NCI-H1048 (cell line): ENCODE measurements at places on chromosomes 1 and 21.

- DNase-seq: no peak
These were observed at the start of gene LAPTM5 for GRCh38 chr1:30757352-30758120. Gene LAPTM5 (minus strand): TSS chr1:30757774. CDS start chr1:30757745, 29 bp downstream.

- DNase-seq: no peak
These were observed 14.4 kb upstream of the POU2F1 start for GRCh38 chr1:167206166-167206835.

GRCh38 chr1:229133151-229133550 is 137.8 kb upstream of the RAB4A start:
- DNase-seq: no peak

GRCh38 chr1:97145321-97145956 is 423.9 kb downstream of the PTBP2 start:
- DNase-seq: no peak

GRCh38 chr1:182823220-182823619 is 15.9 kb upstream of the DHX9 start:
- no peak for DNase-seq

DNA sequence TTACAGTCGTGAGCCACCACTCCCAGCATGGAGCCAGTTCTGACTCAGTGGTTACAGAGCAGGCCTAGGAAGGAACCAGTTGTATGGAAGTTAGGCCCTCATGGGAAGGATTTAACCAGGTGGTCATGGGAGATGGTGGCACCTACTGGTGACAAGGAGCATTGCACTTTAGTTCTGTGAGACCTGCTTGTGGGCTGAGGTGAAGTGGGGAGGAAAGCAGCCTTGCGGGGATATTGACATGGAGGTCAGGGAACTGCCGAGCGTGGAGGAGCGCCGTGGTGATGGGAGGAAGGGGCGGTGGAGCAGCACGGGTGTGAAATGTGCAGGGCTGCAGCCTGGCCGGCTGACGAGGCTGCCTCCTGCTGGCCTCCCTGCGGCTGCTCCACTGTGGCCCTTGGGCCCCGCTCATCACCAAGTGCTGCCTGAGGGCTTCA is 100.4 kb downstream of the GALNT2 start:
- DNase-seq: no peak

- no peak for DNase-seq
These were observed 357.4 kb downstream of the LMO4 start for GRCh38 chr1:87686136-87686495.

DNA sequence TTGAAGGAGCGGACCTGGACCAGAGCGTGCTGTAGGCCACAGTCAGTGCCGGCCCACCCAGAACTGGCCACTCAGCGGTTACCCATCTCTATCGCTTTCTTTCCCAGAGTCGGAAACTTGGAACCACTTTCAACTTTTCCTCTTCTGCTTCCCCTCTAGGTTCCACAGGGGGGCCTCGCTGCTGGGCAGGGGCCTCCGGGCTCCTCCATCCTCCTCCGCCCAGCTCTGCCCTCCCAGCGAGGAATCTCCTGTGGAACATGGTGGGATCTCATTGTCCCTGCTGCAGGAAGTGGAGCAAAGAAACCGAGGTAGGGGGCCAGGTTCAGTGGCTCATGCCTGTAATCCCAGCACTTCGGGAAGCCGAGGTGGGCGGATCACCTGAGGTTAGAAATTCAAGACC is 139.2 kb downstream of the ETS2 start:
- no peak for DNase-seq

- DNase-seq: peak; percentile 22
These were observed 3.2 kb upstream of the NPL start for GRCh38 chr1:182786223-182786994.

DNA sequence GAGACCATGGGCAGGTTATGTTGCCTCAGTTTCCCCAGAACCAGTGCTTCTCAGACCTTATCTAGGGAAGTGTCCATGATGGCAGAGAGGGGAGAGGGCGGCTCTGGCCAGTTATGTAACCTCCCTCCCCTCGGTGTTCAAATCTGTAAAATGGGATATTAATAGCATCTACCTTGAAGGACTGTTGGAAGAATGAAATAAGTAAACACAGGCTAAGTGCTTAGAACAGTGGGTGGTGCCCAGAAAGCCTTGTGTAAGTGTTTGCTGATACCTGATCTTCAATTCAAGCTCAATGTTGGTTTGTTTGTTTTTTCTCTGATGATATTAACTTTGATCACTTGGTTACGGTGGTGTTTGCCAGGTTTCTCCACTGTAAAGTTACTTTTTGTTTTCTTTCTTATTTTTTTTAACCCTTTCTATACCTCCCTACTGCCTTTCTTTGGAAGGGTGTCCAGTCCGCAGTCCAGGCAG is 34.9 kb downstream of the EPHA2 start:
- no peak for DNase-seq

GRCh38 chr1:46622344-46622743 is 5.7 kb upstream of the MOB3C start:
- DNase-seq: no peak

- DNase-seq: no peak
These were observed 101.7 kb downstream of the NAV1 start for GRCh38 chr1:201640624-201641023.

- no peak for DNase-seq
These were observed 613.8 kb downstream of the KIF26B start for GRCh38 chr1:245768596-245768995.

DNA sequence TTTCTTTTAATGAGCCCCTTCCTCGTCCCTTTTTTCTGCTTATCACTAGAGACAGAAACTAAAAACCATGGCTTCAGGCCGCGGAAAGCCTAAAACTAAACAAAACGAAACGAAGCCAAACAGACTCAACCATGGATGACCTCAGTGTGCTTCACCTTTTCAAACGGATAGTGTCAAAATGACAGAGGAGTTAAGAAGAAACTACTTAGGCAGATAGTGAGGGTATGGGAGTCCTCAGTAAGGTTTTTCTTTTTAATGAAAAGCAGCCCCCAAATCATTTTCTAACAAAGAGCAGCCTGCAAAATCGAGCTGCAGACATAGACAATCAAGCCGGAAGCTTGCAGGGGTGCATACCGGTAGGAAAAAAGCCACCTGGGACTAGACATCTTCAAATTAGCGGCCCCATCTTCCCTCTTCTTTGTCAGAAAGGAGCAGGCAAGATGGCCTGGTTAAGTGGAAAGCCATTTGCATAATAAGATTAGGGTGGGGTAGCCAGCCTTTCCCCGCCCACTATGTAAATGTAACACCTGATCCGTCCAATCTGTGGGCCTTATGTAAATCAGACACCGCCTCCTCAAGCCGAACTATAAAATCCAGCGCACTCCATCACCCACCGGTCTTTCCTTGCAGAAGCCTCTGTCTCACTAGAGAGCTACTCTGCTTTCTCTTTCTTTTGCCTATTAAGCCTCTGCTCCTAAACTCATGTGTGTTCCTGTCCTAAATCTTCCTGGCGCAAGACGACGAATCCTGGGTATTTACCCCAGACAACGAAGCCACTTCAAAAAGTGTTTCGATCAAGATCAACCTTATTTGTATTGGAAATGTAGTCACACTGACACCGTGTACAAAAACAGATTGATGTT is 6.2 kb upstream of the ERO1B start:
- DNase-seq: peak; percentile 94

- no peak for DNase-seq
These were observed 17.8 kb upstream of the JAK1 start for GRCh38 chr1:64984106-64984505.

GRCh38 chr1:32806910-32807523 is 10.1 kb downstream of the YARS1 start:
- no peak for DNase-seq
